Osteocyte (in vitro differentiated cells): ENCODE measurements at places on chromosomes 12 and 14. TPM values are rescaled to one million over a fixed set of nuclear protein-coding genes. Genes with fewer than 3 reads are reported as not detected.

- H3K36me3 ChIP-seq = no peaks in the 10 kb centered on the region
- no peak overlapping the region for H3K4me3 ChIP-seq
- H3K4me1 ChIP-seq = peaks cover 22% of the 10 kb centered on the region
Observed at GRCh38 chr12:76310110-76310509, 38.1 kb downstream of the BBS10 start.

- no peaks in the 10 kb centered on the region for H3K4me1 ChIP-seq
- H3K36me3 ChIP-seq = no peaks in the 10 kb centered on the region
- H3K4me3 ChIP-seq = no peak overlapping the region
- H3K27me3 ChIP-seq = peaks cover 2% of the 10 kb centered on the region
Observed at GRCh38 chr14:69896080-69896479, 16.9 kb downstream of the SMOC1 start.

DNA sequence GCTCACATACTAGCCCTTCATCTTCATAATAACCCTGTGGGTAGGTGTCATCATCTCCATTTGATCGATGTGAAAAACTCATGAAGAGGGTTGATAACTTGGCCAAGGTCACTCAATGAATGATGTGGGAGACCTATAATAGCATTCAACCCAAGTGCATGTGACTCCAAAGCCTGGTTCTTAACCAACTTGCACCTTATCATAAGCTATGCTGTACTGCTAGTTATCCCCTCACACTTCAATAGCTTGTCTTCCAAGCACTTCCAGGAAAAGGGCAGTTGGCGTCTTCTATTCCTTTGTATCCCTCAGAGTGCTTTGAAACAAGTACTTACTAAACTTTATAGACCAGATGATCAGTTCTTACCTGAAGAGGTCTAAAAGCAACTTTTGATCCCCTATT lies 15.2 kb downstream of the VIPAS39 start:
- H3K27ac ChIP-seq = no peak overlapping the region
- H3K4me1 ChIP-seq = no peaks in the 10 kb centered on the region
- no peaks in the 10 kb centered on the region for H3K27me3 ChIP-seq
- no peak for DNase-seq
- H3K36me3 ChIP-seq = peaks cover 39% of the 10 kb centered on the region

DNA sequence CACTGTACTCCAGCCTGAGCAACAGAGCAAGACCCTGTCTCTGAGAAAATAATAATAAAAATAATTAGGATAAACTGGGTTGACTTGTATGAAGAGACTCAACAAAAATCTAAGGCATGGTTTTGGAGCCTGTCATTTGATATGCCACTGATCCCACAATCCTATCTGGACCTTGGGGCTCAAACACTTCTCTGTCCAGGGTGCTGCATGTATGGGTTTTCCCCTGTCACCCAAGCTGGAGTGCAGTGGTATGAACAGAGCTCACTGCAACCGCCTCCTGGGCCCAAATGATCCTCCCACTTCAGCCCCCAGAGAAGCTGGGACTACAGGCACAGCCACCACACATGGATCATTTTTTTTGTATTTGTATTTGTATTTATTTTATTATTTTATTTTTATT lies 5.3 kb upstream of the VSIG10 start:
- H3K36me3 ChIP-seq = no peaks in the 10 kb centered on the region
- no peak overlapping the region for H3K4me3 ChIP-seq
- DNase-seq = no peak
- no peaks in the 10 kb centered on the region for H3K27me3 ChIP-seq
- peaks cover 6% of the 10 kb centered on the region for H3K4me1 ChIP-seq

DNA sequence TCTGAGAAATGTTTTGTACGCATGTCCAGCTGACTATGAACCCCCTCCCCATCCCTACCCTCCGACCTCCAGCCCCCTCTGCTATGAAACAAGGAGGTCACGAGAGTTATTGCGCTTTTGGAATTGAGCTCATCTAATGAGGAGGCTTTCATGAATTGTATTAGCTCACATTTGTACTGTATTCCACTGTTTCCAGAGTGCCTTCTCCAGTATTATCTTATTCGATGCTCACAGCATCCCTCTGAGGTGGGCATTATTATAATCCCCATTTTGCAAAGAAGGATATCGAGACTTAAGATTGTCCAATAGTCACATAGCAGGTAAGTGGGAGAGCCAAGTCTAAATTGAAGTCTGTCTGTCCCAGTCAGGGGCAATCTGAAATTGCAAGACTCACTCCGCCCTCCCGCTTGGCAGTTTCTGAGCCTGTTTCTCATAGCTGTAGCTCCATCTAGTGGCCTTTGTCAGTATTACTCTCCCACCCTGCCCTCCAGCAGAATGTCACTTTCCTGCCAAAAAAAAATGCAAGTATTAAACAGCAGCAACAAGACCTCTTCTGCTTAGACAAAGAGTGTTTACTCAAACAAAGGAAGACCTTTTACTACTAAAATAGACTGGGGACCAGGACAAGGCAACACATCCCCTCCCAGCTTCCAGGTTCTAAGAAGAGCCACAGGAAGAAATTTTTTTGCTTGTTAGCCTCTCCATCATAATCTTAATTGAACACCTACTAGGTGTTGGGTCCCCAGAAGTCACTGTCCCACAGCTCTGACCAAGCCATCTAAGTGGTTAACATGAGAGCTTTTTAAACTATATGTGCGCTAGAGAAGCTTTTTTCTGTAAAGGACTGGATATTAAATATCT lies 48.6 kb upstream of the TMEM233 start:
- no peak overlapping the region for H3K4me3 ChIP-seq
- H3K27me3 ChIP-seq = no peaks in the 10 kb centered on the region
- no peak for DNase-seq
- no peaks in the 10 kb centered on the region for H3K4me1 ChIP-seq
- no peak overlapping the region for H3K27ac ChIP-seq

GRCh38 chr12:87405918-87406317 lies 623.3 kb downstream of the C12orf50 start:
- DNase-seq = no peak
- peaks cover 2% of the 10 kb centered on the region for H3K4me1 ChIP-seq
- no peak overlapping the region for H3K27ac ChIP-seq
- H3K36me3 ChIP-seq = no peaks in the 10 kb centered on the region
- H3K27me3 ChIP-seq = peaks cover 4% of the 10 kb centered on the region

- H3K27ac ChIP-seq = no peak overlapping the region
- H3K4me1 ChIP-seq = no peaks in the 10 kb centered on the region
- no peak overlapping the region for H3K4me3 ChIP-seq
- H3K27me3 ChIP-seq = no peaks in the 10 kb centered on the region
Observed at GRCh38 chr12:34401659-34402227, 379.4 kb downstream of the ALG10 start.

- H3K27ac ChIP-seq = no peak overlapping the region
- H3K4me1 ChIP-seq = no peaks in the 10 kb centered on the region
- peaks cover 6% of the 10 kb centered on the region for H3K27me3 ChIP-seq
- no peaks in the 10 kb centered on the region for H3K36me3 ChIP-seq
- no peak overlapping the region for H3K4me3 ChIP-seq
Observed at GRCh38 chr12:9114946-9115345, 773 bp downstream of the A2M start.

GRCh38 chr12:123254853-123255446 lies 16.7 kb downstream of the CDK2AP1 start:
- peaks cover 35% of the 10 kb centered on the region for H3K36me3 ChIP-seq
- peaks cover 14% of the 10 kb centered on the region for H3K4me1 ChIP-seq
- no peaks in the 10 kb centered on the region for H3K27me3 ChIP-seq
- no peak overlapping the region for H3K4me3 ChIP-seq
- DNase-seq = no peak

DNA sequence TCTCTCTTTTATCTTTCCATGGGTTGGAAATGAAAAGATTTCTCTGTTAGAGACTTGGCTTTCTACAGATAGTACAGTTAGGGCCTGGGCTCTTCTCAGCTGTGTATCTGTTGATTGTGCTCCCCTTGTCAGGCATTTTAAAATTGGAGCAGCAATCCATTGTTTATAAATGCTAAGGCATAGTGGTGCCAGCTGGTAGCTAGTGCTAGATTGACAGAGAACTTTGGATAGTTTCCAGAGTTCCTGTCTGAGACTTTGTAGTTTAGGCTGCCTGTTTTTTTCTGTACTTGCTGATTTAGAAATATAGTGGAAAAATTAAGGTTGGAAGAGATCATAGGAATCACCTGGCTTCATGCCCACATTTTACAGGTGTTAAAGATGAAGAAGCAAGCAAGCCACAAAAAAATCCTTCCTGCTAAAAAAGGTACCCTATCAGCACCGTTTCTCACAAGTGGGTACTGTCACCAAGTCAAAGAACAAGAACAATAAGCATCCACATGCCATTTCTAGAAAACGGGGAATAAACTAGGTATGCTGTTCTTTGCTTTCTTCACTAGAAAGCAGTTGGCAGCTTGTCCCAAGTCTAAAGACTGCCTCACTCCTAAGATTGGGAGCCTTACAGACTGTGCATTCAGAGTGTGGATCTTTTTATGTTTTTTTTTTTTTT lies 6.2 kb downstream of the TTLL5 start:
- no peak overlapping the region for H3K4me3 ChIP-seq
- DNase-seq = no peak
- H3K4me1 ChIP-seq = peaks cover 2% of the 10 kb centered on the region
- no peak overlapping the region for H3K27ac ChIP-seq

- no peaks in the 10 kb centered on the region for H3K27me3 ChIP-seq
- no peaks in the 10 kb centered on the region for H3K36me3 ChIP-seq
- H3K4me3 ChIP-seq = no peak overlapping the region
- DNase-seq = no peak
- no peak overlapping the region for H3K27ac ChIP-seq
Observed at GRCh38 chr12:128204711-128205110, 62.3 kb upstream of the TMEM132C start.

DNA sequence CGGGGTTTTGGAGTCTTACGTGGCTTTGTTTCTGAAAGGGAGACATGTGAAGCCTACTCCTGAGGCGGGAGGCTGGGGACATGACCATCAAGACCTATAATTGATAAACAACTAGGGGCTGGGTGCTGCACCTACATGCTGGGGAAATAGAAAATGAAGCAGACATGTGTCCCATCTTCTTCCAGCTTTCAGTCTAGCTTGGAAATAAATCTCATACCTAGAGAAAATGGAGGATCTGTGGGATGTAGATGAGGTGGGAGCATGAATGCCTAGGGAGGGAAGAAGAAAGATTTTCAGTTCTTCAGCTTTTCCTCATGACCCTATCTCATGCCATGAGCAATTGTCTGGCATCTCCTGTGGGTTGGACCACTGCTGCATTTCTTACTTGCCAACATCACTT lies 22.1 kb downstream of the EMP1 start:
- no peak overlapping the region for H3K27ac ChIP-seq
- no peak overlapping the region for H3K4me3 ChIP-seq
- H3K4me1 ChIP-seq = peaks cover 22% of the 10 kb centered on the region
- DNase-seq = peak; percentile 32
- H3K27me3 ChIP-seq = no peaks in the 10 kb centered on the region

The TMEM106C gene
- 53.2 and 60.9 TPM in 2 replicates for total RNA-seq

The CD163 gene
- not detected in 2 replicates for total RNA-seq

The ABCD4 gene
- total RNA-seq = 58.6 and 62.0 TPM in 2 replicates

The USP5 gene
- total RNA-seq = 113 and 114 TPM in 2 replicates
